ENCODE measurements at places on chromosomes 1 and 21. TPM values are rescaled to one million over a fixed set of nuclear protein-coding genes. Genes with fewer than 3 reads are reported as not detected.

S100A8 gene
- total RNA-seq: 238 TPM

FCN3 gene
- total RNA-seq: not detected

ZFYVE9 gene
- total RNA-seq: 67.1 TPM

GREM2 gene
- total RNA-seq: not detected

FTCD gene
- total RNA-seq: not detected

CXADR gene
- 56.7 TPM for total RNA-seq

GRHL3 gene
- total RNA-seq: 61.2 TPM

KCNJ15 gene
- 11.6 TPM for total RNA-seq

IRF6 gene
- 460 TPM for total RNA-seq

KHDRBS1 gene
- 36.6 TPM for total RNA-seq

HPCAL4 gene
- under 0.01 TPM for total RNA-seq

LCE1A gene
- total RNA-seq: not detected

NEGR1 gene
- under 0.01 TPM for total RNA-seq

BMP8B gene
- 1.0 TPM for total RNA-seq

ANKRD65 gene
- total RNA-seq: 18.2 TPM

PRAMEF13 gene
- not detected for total RNA-seq

PGBD5 gene
- total RNA-seq: 0.68 TPM

PAPPA2 gene
- total RNA-seq: 5.5 TPM

DSTYK gene
- total RNA-seq: 17.1 TPM

TMEM125 gene
- total RNA-seq: 15.4 TPM

GNG12 gene
- total RNA-seq: 101 TPM

PDC gene
- not detected for total RNA-seq

SERINC2 gene
- 182 TPM for total RNA-seq

ACKR1 gene
- not detected for total RNA-seq

DPT gene
- not detected for total RNA-seq

LAX1 gene
- under 0.01 TPM for total RNA-seq

C1orf185 gene
- total RNA-seq: not detected

SLC9C2 gene
- total RNA-seq: not detected

ODF2L gene
- total RNA-seq: 10.3 TPM

SELP gene
- not detected for total RNA-seq

PDXK gene
- total RNA-seq: 193 TPM

KRTAP22-2 gene
- not detected for total RNA-seq

FNBP1L gene
- 58.1 TPM for total RNA-seq

TNN gene
- total RNA-seq: not detected

TSSK3 gene
- 0.34 TPM for total RNA-seq

KRTAP11-1 gene
- total RNA-seq: not detected

CA6 gene
- total RNA-seq: not detected

C1orf226 gene
- 1.6 TPM for total RNA-seq

USP1 gene
- total RNA-seq: 26.3 TPM
